ENCODE measurements at places on chromosomes 6 and 20.

DNA sequence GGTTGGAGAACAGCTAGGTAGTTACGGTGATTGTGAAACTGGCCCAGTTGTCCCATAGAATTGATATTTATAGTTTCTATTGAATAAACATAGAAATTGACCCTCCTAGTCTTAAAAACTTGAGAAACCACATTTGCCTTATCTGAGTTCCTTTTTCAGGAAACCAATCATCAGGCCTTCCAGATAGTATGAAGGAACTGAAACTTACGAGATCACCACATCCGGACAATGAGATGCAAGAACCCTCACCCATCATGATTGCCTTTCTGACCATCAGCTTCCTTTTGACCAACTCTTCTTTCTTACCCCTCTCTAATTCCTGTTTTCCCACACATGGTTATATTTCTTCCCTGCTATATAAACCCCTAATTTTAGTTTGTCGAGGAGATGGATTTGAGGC, 21.8 kb downstream of the SLC35F1 start:
- DNase-seq, result no peak

DNA sequence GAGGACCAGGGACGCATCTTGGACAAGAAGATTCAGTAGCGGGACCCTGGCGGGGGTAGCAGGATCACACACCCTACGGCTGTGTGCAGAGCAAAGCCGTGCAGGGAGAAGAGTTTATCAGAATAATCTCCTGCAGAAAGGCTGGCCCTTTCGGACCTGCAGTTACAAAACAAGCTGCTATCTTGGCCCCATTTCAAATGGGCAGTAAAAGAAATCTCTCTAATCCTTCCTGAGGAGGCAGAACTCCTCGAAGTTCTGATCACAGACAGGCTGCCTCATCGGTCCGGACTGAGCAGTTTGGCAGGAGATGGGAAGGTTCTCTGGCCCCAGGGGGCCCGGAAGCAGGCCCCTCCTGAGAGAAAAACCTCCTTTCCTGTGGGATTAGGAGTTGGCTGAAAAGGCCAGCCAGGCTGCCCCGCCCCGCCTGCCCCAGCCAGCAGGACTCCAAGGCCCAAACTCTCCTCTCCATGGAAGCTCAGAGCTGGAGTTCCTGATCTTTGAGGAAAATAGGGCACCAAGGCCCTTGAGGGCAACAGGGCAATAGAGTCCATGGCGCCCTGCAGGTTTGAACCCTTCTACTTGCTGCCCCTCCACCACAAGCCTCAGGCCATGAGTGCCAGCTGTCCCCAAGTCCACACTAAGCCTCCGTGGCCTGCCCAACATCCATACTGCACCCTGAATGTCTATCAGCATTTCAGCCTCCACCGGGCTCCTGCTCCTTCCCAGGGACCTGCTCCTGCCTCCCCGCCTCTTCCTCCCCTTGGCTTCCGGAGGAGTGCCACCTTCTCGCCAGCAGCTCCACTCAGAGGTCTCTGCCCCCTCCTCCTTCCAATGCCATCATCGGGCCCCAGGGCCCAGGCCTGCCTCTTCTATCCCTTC, 141.3 kb downstream of the PREX1 start:
- peak; percentile 17 for DNase-seq

DNA sequence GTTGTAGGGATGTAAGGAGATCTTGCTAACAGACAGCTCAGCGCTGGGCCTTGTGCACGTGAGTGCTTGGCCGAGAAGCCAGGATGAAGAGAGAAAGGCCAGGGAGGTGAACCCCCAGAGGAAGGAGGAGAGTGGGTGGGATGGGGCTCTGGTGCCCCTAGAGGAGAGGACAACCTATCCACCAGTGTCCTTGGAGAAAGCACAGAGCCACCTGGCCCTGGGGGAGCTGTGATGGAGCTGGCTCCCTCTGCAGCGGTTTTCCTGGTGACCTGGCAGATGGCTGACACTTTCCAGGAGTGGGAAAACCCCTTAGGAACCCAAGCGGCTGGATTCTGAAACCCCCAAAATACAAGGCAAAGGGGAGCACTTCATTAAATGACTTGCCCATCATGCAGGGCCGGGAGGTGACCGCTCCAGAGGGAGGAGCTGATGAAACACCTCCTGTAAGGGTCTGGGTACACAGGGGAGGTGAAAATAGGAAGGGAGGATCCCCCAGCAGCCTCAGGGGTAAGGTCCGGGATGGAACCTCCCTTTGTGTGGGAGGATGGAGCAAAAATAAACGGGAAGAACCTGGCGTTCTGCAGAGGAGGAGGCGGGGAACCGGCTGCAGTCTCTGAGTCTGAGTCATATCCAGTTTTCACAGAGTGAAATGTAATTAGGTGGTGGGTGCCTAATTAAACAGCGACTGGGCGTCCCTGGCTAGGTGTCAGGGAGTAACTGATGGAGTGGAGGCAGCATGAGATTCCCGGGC, 80.4 kb downstream of the SULF2 start:
- DNase-seq, result no peak

GRCh38 chr6:71287038-71287437, 1.6 kb upstream of the OGFRL1 start:
- DNase-seq, result peak; percentile 79

GRCh38 chr20:63795178-63795830, 35.8 kb downstream of the ZBTB46 start:
- DNase-seq, result no peak

GRCh38 chr6:72665599-72665998, 43.7 kb downstream of the KCNQ5 start:
- DNase-seq, result no peak

DNA sequence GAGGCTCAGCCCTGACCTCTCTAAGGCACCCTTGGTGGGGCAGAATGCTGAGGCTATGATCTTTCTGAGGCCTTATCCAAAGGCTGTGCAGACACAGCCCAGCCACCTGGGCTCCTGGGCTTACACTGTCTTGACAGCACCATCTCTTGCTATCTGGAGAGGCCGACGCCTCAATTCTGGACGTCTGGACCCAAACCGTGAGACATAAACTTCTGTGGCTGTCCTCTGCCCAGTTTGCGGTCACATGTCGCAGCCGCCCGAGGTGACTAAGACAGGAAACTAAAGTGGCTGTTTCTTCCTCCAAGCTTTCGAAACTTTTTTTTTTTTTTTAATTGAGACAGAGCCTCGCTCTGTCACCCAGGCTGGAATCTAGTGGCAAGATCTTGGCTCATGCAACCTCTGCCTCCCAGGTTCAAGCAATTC, 49.3 kb downstream of the PRR18 start:
- no peak for DNase-seq

DNA sequence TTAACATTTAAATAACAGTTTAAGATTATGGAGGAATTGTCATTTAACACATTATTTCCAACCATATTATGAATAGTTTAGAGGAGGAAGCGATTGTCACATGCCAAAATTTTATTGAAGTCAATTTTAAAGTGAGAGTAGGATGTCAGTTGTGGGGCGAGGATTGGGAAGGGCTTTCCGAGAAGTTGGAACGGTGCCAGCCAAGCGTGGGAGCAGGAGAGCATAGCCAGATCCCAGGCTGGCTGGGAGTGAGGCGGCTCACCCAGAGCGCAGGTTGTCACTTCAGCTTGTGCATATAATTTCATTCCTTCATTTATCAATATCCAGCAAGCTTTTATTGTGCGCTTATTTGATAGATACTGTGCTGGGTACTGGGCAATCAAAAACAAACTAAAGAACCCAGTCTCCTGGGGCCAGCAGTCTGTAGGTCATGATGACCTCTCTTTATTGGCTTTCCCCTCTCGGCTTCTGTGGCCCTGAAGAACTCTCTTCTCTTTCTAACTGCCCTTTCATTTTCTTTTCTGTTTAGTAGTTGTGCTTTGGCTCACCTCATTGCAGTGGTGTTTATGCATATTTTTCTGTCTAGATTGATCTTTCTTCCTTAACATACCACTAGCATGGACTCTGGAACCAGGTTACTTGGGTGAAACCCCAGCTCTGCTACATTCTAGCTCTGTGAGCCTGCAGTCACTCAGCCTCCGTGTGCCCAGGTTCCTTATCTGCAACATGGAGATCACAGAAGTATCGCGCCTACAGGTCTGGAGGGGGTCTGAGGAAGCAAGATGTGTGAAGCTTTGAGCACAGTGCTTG, 6.4 kb downstream of the CEP43 start:
- DNase-seq, result no peak

- no peak for DNase-seq
Measured at GRCh38 chr20:3195590-3196237, 8.8 kb downstream of the DDRGK1 start.

Measured in cerebellar cortex (tissue), 1 donor.